ENCODE measurements at places on chromosomes 13 and 19.
A peak's percentile ranks its signal among the peaks of the same experiment; 100 is the strongest.

- DNase-seq, result no peak
Measured at GRCh38 chr19:1045247-1045603, 5.3 kb downstream of the ABCA7 start.

- DNase-seq, result peak; percentile 36
Measured at GRCh38 chr13:82370316-82370715, 1512.0 kb downstream of the SLITRK1 start.

DNA sequence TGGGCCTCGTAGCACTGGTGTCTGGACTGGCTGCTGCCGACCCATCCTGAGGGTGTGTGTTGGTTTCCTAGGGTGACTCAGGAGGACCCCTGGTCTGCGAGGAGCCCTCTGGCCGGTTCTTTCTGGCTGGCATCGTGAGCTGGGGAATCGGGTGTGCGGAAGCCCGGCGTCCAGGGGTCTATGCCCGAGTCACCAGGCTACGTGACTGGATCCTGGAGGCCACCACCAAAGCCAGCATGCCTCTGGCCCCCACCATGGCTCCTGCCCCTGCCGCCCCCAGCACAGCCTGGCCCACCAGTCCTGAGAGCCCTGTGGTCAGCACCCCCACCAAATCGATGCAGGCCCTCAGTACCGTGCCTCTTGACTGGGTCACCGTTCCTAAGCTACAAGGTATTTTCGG is 13.8 kb downstream of the TIMM13 start:
- DNase-seq, result no peak

- DNase-seq, result no peak
Measured at GRCh38 chr19:1262623-1263123, 6.5 kb upstream of the CIRBP start.

- DNase-seq, result no peak
Measured at GRCh38 chr13:73129023-73129422, 70.2 kb downstream of the KLF5 start.

DNA sequence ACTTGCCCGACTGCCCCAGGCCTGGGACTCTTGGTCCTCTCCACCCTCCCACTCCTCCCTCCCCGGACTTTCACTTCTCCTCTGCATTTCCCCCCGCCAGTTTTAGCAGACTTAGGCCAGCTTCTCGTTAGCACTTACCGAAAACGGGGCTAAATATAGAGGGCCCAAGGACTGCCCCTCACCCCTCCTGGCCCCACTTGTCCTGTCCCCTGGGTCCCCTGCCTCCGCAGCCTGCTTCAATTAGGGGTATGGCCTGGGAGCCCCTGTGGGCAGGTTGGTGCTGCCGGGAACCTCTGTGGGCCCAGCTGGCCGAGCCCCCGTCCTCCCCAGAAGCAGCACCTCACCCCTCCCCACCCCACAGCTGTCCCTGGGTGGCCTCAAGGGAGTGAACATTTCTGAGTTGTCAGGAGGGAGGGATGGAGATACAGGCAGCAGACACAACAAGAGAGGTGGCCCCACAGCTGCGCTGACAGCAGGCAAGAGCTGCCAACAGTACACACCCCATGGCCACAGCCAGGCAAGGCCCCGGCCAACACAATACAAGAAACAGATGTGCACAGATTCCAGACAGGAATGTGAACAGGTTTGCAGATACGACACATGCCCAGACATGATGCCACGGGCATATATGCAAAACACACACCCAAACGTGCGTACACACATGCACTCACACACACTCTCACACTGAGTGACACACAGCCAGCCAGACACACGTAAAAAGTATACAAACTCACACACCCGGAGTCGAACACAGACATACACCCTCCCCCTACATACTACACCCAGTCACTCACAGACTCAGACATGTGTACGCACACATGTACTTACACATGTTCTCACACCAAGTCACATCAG is 2.6 kb downstream of the POU2F2 start:
- DNase-seq, result peak; percentile 38

DNA sequence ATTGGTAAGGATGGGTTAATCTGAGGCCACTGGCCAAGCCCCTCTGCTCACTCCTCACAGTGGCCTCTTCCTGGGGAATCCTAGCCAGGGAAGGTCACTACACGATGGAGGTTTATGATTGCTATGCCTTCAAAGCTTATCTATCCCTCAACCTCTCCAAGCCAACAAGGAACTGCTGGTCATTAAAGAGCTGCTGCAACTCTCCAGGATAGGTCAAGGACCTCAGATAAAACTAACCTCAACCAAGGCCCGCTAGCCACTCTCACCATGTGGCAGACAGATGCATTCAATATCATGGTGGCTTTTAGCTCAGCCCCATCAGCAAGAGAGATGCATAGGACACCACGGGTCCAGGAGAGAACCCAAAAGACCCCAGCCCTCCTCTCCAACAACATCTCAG is 71.6 kb downstream of the SERTM1 start:
- DNase-seq, result no peak

- no peak for DNase-seq
Measured at GRCh38 chr19:51135986-51136762, 5.9 kb upstream of the SIGLEC7 start.

DNA sequence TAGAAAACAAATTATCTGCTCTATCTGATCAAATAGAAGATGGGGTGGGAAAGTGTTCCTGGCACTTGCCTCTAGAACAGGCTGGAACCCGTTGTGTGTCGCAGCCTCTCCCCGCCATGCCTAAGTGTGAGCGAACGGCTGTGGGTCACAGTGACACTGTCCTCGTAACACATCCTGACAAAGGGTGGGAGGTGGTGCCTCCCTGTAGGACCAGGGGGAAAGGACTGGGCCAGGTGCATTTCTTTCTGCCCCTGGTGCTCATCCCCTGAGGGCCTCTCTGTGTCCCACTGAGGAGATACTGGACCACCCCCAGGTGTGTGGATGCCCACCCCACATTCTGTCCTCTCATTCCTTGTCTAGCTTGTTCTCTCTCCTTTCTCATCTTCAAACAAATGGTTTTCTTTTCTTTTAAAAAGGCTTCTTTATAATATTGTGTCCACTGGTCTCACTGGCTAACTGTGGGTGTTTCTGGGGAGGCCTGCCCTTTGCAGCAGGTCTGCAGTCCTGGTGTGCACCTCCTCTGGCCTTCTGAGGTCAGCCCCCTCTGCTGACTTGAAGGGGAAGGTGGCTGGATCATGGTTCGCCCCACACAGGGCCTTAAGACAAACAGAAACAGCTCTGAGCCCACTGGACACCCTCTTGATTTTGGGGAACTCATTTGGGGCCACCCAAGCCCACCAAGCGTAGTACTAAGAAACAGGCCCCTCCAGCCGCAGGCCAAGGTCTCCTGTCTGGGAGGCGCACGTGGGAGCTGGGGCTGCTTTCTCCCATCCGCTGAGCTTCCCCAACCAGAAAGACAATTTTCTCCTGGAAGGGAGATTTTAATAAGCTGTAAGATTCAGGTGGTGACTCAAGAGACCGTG is 152.5 kb upstream of the SOX1 start:
- DNase-seq, result no peak

- no peak for DNase-seq
Measured at GRCh38 chr19:53812335-53812734, 11.8 kb downstream of the NLRP12 start.

GRCh38 chr13:22487932-22488331 is 692.8 kb upstream of the SGCG start:
- no peak for DNase-seq

- DNase-seq, result no peak
Measured at GRCh38 chr13:30496147-30496546, 30.4 kb upstream of the HMGB1 start.

DNA sequence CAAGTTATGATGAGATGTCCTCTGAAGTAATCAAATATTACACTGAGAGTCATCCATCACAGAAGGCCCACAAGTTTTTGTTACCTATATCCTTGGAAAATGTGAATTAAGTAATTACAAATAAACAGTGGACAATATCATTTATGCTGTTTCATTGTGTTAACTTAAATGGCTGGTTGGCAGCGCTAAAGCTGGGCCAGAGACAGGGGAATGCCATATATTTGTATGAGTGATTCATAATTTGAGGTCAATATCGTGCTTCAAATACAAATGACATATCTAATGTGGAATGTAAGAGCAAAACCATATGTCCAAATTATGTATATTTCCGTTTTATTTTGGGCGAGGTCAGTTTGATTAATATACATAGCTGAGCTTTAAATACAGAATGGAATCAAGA is 1556.2 kb downstream of the SLITRK5 start:
- peak; percentile 19 for DNase-seq
